ENCODE measurements at places on chromosomes 1 and 21.

- no peak for DNase-seq
Observed at GRCh38 chr1:119005724-119006405, 17.7 kb upstream of the TBX15 start.

DNA sequence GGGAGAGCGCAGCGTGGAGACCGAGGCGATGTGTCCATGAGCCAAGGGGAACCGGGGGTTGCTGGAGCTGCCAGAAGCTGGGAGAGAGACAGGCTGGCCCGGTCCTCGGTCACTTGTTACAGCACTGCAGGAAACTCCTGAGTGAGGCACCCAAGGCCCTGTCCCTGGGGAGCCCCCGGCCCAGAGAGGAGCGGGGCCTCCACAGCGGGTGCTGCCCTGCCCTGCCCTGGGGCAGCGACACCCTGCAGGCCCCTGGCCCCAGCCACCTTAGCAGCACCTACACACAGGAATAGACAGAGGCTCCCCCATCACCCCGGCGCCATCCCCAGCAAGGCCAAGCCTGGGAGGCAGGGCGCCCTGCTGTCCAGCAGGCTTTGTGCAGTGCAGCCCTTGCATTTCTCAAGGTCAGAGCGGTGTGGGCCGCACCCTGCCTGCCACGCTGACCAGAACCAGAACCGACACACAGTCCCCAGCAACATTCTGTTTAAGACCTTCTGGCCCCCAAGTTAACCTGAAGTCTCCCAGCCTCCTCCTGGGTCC lies 6.6 kb upstream of the MEGF6 start:
- DNase-seq = no peak

DNA sequence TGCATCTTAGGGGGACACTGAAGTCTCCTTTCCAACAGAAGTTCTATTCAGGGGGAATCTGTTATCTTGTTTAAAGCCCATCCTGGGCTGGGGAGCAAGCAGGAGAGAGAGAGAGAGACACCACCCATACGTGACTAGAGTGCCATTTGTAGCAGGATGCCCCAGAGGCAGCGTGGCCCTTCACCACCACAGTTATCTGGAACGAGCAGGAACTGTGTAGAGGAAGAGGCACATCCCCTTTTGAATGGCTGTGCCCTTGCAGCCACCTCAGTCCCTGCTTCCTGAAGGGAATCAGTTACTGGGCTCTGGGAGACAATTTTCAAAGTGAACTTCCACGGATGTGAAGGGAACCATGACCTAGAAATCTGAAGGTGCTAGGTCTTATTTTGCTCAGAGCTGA lies 19.4 kb upstream of the LAMTOR5 start:
- no peak for DNase-seq

DNA sequence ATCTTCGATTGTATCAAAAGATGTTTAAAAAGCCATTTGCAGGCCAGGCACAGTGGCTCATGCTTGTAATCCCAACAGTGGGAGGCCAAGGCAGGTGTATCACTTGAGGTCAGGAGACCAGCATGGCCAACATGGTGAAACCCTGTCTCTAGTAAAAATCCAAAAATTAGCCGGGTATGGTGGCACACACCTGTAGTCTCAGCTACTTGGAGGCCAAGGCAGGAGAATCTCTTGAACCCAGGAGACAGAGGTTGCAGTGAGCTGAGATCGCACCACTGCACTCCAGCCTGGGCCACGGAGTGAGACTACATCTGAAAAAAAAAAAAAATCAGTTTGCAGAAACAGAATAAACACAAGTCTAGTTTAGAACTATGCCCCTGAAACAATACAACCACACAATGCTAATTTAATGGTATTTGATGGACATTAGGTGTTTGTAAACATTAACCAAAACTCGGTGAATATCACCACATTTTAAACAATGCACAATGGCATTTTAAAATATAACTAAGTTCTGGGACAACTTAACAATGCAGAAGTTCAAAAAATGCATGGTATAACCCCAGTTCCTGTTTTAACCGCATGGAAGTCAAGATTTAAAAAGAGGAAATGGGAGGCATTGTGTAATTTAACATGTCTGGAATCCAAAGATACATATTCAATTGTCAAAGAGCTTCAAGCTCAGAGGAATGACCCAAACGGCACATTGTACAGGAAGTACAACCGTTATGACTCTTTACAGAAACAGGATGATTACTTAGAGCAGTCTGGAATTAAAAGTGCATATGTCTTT lies 7.1 kb upstream of the PTTG1IP start:
- no peak for DNase-seq

DNA sequence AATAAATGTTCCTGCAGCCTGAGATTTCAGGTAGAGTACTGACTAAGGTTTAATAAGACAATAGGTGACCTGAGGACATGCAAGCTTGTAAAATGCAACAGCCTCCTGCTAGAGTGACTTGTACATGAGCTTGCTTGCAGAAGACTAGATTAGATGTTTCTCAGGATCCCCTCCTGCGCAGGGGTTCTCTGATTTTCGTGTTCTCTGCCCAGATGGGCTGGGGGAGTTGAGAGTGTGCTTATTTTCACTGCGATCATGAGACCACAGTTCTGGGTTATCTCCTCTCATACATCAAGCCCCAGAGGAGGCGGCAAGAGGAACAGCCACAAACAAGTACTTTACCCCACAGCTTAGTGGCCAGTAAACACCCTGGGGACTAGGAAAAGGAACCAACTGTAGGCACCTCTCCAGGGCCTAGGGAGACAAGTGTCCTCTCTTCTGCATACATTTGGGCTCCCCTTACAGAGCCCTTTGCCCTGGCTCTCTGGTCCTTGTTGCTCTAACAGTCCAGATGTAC lies 8.0 kb downstream of the TMEM81 start:
- DNase-seq = no peak

DNA sequence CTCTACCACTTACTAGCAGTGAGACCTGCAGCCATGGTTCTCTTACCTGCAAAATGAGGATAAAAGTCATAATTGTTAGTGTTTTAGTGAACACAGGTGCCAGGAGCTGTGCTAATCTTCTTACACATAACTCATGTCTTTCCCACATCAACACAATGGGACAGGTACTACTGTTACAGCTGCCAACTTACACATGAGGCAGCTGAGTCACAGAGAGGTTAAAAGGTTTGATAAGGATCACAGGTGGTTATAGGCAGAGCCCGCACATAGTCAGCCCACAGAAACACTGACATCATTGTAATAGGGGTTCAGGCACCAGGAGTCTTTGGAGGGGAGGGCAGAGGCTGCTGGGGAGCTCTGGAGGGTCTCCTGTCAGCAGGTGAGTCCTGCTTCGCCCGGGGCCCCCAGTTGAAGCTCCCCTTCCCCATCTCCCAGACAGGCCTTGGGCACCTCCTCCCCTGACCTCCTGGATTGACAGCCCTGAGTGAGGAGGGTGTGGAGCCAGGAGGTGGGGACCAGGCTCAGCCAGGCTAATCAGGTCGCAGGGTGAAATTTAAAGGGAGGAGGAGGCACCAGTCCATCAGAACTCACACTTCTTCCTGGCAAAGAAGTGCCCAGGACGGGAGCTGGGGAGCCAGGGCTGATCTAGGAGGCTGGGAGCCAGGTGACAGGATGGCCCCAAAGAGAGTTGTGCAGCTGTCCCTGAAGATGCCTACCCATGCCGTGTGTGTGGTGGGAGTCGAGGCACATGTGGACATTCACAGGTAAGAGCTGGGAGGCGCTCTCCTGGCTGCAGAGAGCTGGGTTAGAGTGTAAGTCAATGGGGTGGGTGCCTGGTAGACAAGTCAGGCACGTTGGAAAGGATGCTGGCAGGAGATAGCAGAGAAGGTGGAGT lies at the start of gene PADI1:
PADI1 (plus strand) TSS at position 583 of the 895 bp plus-strand sequence; CDS start at position 673, 90 bp downstream.
- no peak for DNase-seq

- DNase-seq = no peak
Observed at GRCh38 chr1:67058242-67058641, 4.3 kb upstream of the SLC35D1 start.

GRCh38 chr1:184143449-184143848 lies 91.9 kb downstream of the TSEN15 start:
- no peak for DNase-seq

- DNase-seq = no peak
Observed at GRCh38 chr1:100941580-100942216, 45.8 kb downstream of the SLC30A7 start.

DNA sequence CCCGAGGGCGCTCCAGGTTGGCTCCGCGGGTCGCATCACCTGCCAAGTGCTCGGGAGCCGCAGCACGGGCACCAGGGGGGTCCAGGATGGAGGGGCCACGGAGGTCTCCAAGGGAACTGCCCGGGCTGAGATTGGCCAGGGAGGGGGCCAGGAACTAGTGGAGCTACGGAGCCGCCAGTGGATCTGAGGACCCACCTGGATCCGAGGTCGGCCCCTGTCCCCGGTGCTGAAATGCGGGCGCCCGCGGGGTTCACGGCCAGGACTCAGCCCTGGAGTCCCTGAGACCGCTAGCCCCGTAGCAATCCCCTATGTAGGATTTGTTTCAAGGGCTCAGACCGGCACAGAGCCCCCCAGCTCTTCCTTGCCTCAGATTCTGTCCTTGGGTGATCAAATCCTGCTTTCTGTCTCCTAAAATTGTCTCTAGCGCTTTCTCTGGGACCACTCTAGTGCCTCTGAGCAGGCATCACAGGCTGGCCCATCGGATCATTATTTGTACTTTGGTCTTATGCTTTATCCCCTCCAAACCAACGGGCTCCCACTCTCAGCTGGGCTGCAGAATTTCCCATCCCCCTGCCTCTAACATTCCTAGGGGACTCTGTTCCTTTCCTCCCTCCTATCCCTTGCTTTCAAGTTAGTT lies 27.3 kb downstream of the KIAA2013 start:
- DNase-seq = no peak

DNA sequence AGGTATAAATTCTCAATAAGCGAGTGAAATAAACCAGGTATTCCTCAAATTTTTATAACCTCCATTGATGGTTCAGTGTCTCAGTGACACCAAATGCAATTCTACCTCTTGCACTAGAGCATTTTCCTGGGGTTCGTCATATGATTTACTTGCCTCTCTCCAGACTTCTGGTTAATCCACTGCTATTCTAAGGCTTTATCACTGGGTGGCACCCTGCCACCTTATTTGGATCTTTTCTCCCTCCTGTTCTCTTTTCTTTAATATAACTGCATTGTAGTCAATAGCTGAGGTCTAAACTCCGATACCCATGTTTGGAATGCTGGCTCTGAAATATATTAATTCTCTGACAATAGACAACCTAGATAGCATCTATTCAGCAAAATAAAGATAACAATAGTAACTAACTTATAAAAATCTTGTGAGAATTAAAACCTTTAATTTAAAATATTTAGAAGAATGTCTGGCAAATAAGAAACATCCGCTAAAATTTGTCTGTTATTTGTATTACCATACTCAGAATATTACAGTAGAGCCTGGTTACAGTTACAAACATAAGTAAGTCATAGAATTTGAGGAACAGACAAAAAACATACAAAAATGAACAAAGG lies 436.4 kb downstream of the PLA2G4A start:
- no peak for DNase-seq

DNA sequence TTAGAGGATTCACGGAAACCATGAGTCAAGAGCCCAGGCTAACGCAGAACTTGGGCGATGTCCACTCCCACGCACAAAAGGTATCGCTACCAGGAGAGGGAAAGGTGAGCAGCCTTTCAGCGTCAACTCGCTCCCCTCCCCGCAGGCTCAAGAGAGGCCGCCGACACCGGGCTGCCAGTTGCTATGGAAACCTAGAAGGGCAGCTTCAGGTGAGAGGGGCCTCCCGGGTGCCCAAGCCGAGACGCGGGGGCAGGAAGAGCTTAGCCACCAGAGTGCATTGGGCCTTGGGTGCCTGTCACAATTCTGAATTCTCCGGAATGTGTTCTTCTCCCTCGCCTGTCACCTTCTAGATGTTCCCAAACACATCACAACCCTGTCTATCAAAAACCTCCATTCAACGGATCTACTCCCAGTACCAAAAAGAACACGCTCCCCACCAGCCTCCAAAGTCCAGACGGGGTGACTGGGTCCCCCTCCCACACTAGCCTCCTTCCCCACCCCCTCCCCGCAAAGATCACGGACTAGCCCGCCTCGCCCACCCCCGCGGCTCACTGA lies 694 bp downstream of the MEAF6 start:
- DNase-seq = peak; percentile 63

GRCh38 chr1:214404571-214405213 lies 123.7 kb downstream of the SMYD2 start:
- no peak for DNase-seq

DNA sequence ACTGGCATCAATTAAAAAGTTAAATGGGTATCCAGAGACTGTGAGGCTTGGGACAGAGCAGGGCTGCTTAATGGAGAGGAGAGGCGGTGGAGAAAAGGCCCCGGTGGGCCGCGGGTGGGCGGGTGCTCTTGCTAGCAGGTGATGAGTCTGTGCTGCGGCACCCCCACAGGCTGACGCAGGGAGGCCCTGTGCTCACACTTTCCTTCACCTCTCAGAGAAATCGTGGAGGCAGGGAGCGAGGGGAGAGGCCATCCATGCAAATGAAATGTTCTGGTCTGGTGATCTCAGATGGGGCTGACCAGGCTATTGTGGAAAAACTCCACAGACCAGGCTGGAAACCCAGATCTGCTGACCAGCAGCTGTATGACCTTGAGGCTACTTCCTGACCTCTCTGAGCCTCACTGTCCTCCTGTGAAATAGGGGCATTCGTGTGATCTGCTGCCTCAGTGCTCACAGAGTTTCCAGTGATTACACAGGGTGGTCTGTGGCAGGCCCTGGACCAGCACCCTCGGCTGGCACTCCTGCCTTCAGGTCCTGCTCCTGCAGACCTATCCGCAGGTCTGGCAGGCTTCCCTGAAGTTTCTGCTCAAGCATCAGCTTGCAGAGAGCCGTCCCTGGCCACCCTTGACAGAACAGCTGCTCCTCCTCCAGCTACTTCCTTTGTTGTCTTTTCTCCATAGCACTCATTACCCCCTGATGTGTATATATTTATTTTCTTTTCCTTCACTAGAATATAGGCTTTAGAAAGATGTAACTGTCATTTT lies 89.2 kb downstream of the BEND5 start:
- no peak for DNase-seq

DNA sequence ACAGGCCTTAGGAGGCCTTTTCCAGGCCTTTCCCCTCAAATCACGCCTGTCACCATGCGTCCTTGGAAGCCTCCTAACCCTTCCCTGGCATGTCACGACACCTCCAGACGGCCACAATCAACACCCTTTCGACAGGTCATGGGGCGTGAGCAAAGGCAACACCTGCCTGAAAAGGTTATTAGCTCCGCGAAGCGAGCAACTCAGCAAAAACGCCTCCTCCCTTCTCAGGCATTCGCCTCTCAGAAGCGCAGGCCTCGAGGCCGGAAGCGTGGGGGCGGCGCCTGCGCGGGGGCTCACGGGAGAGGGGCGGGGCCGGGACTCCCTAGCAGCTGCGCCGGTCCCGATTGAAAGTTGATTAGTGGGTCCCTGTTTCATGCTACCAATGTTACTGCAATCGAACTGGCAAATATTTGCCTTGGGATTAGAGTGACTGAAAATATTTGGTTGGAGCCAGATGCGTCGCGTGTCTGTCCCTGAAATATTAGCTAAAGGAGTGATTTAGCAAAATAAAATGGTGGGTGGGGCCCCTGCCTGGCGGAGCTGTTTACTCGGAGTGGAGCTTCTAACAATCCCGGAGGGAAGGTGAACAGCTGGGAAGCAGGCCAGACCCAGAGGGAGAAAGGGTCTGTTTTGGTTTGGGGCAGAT lies 44.9 kb downstream of the GFI1 start:
- DNase-seq = no peak

Measured in stimulated activated CD4-positive, alpha-beta T cell treated with anti-CD3 and anti-CD28 coated beads, Interleukin-12 subunit alpha, Interleukin-12 subunit beta, amount 100 ng/mL, for 4 hours (primary cell).